ENCODE measurements at places on chromosomes 1 and 21.

- DNase-seq, result no peak
Observed at GRCh38 chr1:61642475-61643232, 82.3 kb downstream of the TM2D1 start.

DNA sequence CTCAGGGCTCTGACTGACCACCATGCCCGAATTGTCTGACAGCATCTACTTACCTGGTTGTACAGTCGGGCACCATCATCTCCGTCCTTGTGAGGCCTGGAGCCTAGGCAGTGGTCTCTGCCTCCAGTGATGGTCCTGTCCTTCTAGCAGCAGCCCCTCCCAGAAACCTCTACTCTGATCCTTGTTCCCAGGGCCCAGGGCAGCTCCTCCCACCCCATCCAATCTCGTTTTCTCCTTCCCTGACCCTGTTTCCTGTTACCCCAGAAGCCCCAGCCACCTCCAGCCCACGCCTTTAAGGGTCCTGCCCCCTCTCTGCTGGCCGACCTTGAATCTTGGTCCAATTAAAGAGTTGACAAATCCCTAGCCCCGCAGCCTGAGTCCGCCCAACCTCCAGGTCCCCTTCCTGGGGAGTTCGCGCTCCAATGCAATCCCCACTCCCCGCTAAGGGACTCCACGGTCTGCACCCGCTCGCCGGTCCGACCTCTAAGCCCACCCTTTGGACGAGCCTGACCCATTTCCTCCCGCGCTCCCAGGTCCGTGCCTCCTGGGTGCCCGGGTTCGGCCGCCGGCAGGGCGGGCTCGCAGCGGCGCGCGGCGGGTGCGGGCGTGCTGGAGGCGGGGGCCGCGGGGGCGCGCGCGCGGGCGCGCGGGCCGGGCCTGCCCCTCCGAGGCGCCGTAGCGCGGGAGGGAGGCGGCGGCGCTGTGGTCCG lies at the start of gene B4GALT2:
Gene B4GALT2, plus strand, starts transcription at position 660 of the 710 bp plus-strand sequence. CDS start 1,951 bp downstream, outside the sequence.
- DNase-seq, result no peak

- no peak for DNase-seq
Observed at GRCh38 chr1:204190212-204191211, 5.8 kb downstream of the KISS1 start.

DNA sequence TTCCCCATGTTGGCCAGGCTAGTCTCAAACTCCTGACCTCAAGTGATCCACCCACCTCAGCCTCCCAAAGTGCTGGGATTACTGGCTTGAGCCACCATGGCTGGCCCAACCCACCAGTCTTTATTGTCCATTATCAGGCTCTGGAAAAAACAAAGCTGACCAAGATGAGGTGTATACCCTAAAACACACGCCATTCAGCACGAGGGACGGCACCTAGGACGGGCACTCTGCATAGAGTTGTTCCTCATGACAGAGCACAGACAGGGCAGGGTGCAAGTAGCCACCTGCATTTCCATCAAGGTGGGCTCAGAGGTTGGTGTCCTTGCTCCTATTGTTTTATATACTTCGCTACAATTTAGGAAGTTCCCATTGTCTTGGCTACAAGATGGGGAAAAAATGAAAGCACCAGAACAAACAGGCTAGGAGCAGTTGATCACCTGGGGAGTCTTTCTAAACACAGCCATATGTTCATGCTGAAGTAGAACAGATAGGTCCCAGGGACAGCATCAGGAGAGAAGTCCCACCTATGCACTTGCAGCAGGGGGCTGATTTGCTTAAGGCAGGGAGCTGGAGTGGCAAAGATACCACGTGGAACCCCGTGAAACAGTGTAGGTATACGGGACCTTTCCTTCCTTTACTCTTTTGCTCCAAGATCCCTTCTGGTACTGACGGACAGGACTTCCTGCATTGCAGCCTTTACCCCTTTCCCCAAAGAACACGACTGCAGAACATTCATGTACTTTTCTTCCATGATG lies 4.5 kb downstream of the KRTCAP2 start:
- DNase-seq, result no peak

DNA sequence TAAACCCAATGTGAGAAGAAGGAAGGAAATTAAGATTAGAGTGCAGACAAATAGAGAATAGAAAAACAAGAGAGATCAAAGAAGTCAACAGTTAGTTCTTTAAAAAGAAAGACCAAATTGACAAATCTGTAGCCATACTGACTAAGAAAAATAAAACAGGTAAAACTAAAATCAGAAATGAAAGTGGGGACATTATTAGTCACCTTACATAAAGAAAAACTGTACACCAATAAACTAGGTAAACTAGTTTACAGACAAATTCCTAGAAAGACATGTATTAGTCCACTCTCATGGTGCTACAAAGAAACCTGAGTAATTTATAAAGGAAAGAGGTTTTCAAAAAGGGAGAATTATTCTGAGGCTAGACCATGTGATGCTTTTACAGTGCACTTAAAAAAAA lies 22.3 kb downstream of the BLZF1 start:
- DNase-seq, result no peak

- DNase-seq, result no peak
Observed at GRCh38 chr1:70140894-70141293, 64.5 kb downstream of the LRRC40 start.

DNA sequence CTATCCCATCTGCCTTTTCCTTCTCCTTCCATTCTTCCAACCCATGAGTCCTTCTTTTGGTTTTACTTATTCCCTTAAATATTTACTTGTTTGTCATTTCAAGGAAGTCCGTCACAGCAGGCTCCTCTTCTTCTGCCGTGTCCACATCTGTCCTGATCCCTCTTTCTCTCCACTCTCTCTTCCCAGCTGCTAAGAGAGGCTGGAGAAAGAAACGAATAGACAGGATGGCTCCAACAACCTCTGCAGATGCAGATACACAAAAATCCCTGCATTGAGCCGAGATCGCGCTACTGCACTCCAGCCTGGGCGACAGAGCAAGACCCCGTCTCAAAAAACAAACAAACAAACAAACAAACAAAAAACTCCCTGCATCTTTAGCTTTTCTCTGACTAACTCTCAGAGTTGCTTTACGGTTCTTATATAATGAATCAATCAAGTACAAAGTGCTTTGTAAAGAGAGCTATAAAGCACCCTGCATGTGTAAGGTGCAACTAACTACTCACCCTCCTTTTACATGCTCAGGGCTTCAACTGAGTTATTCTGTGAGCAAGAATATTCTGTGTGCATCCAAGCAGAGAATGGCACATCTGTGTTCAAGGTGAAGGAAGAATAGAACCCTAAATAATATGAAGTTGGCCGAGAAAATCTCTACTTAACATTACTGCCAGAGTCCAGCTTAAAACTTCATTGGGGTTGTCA lies 3.8 kb upstream of the SAMD13 start:
- no peak for DNase-seq

DNA sequence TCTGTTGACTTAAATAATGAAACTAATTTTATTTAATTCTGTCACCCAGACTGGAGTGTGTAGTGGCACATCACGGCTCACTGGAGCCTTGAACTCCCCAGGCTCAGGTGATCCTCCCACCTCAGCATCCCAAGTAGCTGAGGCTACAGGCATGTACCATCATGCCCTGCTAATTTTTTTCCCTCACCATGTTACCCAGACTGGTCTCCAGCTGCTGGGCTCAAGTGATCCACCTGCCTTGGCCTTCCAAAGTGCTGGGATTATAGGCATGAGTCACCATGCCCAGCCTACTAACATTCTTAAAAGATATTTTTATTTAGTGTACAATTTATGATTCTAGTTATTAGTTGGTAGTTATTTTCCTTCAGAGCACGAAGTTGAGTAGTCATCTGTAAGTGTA lies 49.5 kb downstream of the NRDC start:
- DNase-seq, result no peak

DNA sequence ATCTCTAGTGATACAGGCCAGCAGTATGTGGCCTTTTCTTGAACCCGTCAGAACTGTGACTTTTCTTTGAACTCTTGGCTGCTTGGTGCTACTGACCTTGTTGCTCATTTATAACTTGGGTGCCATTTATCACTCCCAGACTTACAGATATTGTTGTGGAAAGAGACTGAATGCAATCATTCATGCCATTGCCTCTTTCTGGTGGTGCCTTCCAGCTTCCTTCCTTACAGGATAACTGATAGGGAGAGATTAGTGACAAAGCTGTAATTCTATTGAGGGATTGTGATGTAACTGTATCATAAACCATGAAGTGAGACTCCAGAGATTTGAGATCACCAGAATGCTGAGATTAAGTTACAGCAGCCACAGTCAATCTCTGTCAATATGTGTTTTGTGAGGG lies 256.5 kb downstream of the USP25 start:
- no peak for DNase-seq

DNA sequence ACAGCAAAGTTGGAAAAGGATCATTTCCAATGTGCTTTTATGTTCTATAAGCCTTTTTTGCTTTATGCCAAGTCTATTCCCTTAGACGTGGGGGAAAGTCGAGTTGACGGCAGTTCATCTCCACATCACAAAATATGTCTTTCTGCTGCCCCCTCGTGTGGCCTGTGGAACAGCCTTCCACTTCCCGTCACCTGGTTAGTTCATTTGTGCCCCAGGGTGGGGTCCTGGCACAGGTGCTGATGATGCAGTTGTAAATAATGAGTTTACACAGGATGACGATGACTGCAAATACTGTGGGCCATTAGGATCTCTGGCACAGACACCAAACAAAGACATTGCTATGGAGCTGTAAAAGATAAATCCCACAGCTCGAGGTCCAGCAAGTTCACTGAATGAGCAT lies 10.0 kb upstream of the OTUD3 start:
- no peak for DNase-seq

DNA sequence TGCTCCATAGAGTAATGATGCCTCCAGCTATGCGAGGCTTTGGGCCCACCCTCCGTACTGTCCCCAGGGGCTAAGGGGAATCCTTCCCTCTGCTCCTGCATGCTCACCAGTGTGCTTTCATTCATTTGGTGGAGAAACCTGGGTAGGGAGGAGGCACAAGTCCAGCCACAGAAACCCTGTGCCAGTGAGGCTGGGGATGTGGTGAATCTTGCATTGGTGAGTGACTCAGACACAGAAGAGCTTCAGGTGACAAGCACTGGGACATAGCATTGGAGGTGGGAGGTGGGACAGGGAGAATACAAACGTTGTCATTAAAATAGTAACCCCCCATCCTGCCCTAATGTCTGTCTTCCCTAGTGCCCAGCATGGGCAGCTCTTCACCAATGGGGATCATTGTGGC lies 5.2 kb downstream of the FCGR2A start:
- no peak for DNase-seq

DNA sequence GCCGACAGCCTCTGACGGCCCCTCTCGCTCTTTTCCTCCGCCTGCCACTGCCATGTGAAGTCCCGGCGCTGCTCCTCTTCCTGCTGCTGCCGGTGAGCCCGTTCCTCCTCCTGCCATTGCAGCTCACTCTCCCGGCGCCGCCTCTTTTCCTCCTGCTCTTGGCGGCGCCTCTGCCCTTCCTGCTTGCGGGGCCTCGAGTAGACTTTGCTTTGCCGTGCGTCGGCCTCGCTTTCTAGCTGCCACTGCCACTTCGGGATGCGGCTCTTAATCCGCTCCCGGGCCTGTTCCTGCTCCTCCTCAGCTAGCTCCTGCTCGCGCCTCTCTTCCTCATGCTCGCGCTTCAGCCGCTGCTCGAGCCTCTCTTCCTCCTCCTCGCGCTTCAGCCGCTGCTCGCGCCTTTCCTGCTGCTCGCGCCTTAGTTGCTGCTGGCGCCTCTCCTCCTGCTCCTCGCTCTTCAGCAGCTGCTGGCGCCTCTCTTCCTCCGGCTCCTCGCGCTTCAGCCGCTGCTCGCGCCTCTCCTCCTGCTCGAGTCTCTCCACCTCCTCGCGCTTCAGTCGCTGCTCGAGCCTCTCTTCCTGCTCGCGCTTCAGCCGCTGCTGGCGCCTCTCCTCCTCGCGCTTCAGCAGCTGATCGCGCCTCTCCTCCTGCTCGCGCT lies 4.3 kb downstream of the TCHH start:
- DNase-seq, result no peak

DNA sequence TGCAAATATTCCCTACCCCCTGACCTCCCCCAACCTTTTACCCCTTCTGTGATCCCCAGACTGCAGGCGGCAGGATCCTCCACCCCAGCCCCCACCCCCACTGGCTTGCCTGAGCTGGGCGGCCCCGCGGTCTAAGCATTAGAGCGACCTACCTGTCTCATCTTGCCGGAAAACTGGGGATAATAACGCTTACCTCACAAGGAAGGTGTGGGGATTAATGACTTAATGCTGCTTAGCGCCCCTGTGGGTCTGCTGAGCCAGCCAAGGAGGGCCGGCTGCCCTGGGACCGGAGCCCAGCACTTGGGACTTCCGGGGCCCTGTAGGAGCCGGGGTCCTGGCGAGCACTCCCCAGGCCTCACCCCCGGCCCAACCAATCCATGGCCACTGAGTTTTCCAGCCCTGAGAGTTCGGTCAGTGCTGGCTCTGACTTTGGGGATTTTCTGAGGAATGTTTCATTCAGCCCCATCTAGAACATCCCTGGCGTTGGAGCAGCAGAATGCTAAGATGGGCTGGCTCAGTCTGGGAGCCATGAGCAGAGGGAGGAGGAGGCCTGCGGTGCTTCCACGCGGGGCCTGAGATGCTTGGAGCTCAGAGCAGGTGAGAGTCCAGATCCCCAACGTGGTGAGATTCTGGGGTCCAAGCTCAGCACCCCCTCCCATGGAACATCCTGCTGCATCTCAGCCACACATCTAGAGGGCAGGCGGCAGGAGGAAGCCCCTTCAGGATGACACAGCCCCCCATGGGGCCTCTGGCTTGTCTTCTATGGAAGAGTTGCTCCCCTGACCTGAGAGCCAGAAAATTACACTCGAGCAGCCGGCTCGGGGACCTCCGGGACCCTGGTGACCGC lies 97.9 kb downstream of the RIPK4 start:
- DNase-seq, result no peak

DNA sequence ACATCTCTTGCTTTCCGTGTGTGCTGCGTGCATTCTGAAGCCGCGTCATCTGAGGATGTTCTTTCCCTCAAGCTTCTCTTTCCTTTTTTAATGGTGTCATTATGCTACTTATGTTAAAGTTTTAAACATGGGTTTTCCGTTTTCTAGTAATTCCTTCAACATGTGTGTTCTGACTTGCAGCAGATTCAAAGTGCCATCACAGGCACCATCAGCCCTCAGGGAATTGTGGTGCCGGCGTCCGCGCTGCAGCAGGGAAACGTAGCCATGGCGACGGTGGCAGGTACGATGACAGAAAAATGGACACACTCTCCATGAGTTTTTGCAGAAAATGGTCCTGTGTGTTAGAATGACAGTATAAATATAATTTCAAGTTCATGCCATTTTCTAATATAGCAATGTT lies 42.4 kb downstream of the PKNOX1 start:
- DNase-seq, result no peak

- no peak for DNase-seq
Observed at GRCh38 chr1:31396633-31397351, 16.2 kb upstream of the SERINC2 start.

Measured in T follicular helper cell (primary cell).